Myometrial cell (primary cell): ENCODE measurements at places on chromosomes 4 and X. TPM values are rescaled to one million over a fixed set of nuclear protein-coding genes. Genes with fewer than 3 reads are reported as not detected.

SSX4B gene
- not detected in 2 replicates for total RNA-seq

AMER1 gene
- total RNA-seq, result 0.58 and 0.89 TPM in 2 replicates

DCX gene
- not detected in 2 replicates for total RNA-seq

NPY1R gene
- total RNA-seq, result 3.0 TPM in 1 of 2 replicates, not detected in the other

CXCL9 gene
- not detected in 2 replicates for total RNA-seq

MSANTD1 gene
- not detected in 2 replicates for total RNA-seq

PAGE1 gene
- not detected in 2 replicates for total RNA-seq

STK32B gene
- 0.18 TPM in 1 of 2 replicates, not detected in the other for total RNA-seq

FTSJ1 gene
- 119 and 132 TPM in 2 replicates for total RNA-seq

SMIM10L2A gene
- under 0.01 TPM in 1 of 2 replicates, not detected in the other for total RNA-seq

C1QTNF7 gene
- total RNA-seq, result 0.58 and 0.89 TPM in 2 replicates

TLR3 gene
- total RNA-seq, result 5.5 and 8.6 TPM in 2 replicates

NUP62CL gene
- total RNA-seq, result 1.4 TPM in 1 of 2 replicates, not detected in the other

NSDHL gene
- 58.7 and 72.1 TPM in 2 replicates for total RNA-seq

AR gene
- 3.4 and 3.7 TPM in 2 replicates for total RNA-seq

VCX3B gene
- not detected in 2 replicates for total RNA-seq

RHOH gene
- 0.53 TPM in 1 of 2 replicates, not detected in the other for total RNA-seq

ATP8A1 gene
- 0.35 and 0.58 TPM in 2 replicates for total RNA-seq

TACR3 gene
- total RNA-seq, result not detected in 2 replicates

N4BP2 gene
- 2.9 and 3.0 TPM in 2 replicates for total RNA-seq

PCDH19 gene
- under 0.01 TPM in 1 of 2 replicates, not detected in the other for total RNA-seq

GABRG1 gene
- not detected in 2 replicates for total RNA-seq

NLGN3 gene
- total RNA-seq, result not detected in 2 replicates

GASK1B gene
- total RNA-seq, result 24.8 and 26.9 TPM in 2 replicates

MGARP gene
- total RNA-seq, result 15.4 and 17.6 TPM in 2 replicates

DSPP gene
- not detected in 2 replicates for total RNA-seq

TRIM60 gene
- not detected in 2 replicates for total RNA-seq

PTCHD1 gene
- not detected in 2 replicates for total RNA-seq

SOWAHD gene
- not detected in 2 replicates for total RNA-seq

FAT1 gene
- 74.7 and 83.3 TPM in 2 replicates for total RNA-seq

PRKG2 gene
- 1.4 and 4.6 TPM in 2 replicates for total RNA-seq

RAB9B gene
- 0.29 and 1.1 TPM in 2 replicates for total RNA-seq

STK26 gene
- 20.8 and 28.7 TPM in 2 replicates for total RNA-seq

CNGA1 gene
- total RNA-seq, result 1.2 TPM in 1 of 2 replicates, not detected in the other

GUCY1B1 gene
- 3.5 and 3.7 TPM in 2 replicates for total RNA-seq

REELD1 gene
- not detected in 2 replicates for total RNA-seq

GPC3 gene
- not detected in 2 replicates for total RNA-seq

PARM1 gene
- 0.18 and 0.58 TPM in 2 replicates for total RNA-seq

SMIM9 gene
- not detected in 2 replicates for total RNA-seq

NOCT gene
- 8.1 and 10.3 TPM in 2 replicates for total RNA-seq

DNAAF6 gene
- not detected in 2 replicates for total RNA-seq

RBM41 gene
- 6.9 and 9.4 TPM in 2 replicates for total RNA-seq

TDO2 gene
- not detected in 2 replicates for total RNA-seq

PASD1 gene
- not detected in 2 replicates for total RNA-seq

TRPC5OS gene
- not detected in 2 replicates for total RNA-seq

NDST3 gene
- total RNA-seq, result not detected in 2 replicates

TMPRSS11F gene
- not detected in 2 replicates for total RNA-seq

FAM133A gene
- total RNA-seq, result not detected in 2 replicates

SMAD1 gene
- 3.7 and 10.8 TPM in 2 replicates for total RNA-seq

MAGEA10 gene
- total RNA-seq, result not detected in 2 replicates

ASMT gene
- not detected in 2 replicates for total RNA-seq

P2RY4 gene
- total RNA-seq, result not detected in 2 replicates

PPP2R2C gene
- total RNA-seq, result not detected in 2 replicates

NAP1L3 gene
- 0.86 and 1.6 TPM in 2 replicates for total RNA-seq

PNMA5 gene
- total RNA-seq, result not detected in 2 replicates
